ENCODE measurements at places on chromosomes 5 and 9.

GRCh38 chr9:31034311-31034710 is 1350.1 kb upstream of the ACO1 start:
- no peak for DNase-seq

DNA sequence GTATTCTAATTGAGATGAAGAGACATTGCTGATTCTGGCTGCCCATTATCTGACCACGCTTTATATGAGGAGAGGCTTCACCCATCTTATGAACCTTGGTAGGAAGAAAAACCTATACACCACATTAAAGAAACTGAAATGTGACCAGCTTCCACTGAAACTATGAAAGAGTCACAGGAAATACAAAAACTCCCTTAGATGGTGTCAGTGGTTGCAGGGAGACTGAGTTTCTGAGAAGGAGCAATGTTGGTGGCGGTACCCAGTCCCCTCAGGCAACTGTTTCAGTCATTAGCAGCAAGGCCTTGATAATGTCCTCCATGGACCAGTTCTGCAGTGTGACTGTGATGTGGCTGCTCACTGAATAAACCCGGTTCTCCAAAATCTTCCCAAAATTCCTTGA is 110.5 kb upstream of the FTMT start:
- no peak for DNase-seq

DNA sequence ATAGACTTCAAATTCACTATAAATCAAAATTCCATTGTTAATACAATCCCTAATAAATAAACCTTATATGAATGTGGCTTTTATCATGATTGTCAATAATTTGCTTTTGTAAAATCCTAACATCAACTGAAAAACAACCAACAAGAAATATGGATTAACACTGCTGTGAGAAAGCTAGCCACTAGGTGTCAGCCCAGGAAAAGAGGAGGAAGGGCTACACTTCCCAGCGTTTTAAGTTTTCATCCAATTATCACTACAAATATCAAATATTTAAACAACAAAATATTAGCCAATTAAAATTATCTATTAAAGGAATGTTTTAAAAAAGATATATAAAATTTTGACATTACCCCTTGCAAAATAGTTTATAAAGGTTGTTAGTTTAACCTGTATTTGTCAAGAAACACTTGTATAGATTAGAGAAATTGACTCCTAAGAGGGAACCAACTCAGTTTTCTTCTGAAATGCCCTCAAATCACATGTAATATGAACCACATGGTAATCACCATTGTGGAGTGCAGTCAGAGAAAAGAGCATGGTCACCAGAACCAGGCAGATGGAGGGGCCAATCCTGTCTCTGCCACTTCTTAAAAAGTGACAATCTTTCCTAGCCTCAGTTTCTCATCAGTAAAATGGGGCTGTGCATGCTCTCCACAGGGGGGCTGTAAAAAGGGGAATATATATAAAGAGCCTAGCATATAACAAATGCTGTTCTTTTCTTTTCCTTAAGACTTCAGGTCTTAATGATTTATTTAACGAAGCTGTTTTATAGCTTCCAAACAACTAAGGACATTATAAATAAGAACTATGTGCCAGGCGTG is 188.2 kb downstream of the CRB2 start:
- peak; percentile 37 for DNase-seq

DNA sequence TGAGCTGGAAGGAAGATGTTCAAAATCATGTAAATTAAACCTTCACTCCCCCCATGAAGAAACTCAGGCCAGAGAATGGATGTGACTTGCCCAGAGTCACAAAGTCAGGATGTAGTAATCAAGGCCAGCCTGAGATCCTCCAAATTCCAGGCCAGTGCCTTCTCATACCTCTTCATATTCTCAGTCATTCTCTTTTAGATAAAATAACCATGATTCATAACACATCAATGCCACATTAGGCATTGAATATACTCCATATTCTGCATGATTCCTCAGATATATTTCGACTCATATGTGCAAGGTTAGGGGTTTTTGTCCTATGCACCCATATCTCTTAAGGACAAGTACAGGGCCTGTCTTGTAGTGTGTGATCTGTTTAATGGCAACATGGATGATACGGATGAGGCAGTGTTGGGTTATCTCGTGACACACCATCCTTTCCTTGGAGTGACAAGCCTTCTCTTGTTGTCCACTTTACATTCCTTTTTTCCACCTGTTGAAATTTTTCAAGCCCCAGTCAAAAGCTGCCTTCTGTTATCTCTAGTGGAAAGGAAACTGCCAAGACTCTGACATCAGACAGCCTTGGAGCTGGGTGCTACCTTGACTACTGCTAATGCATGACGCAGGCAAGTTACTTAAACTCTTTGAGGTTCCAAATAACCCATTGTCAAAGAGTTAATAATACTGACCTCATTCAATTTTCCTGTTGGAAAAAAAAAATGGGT is 227.5 kb upstream of the NR4A3 start:
- no peak for DNase-seq

DNA sequence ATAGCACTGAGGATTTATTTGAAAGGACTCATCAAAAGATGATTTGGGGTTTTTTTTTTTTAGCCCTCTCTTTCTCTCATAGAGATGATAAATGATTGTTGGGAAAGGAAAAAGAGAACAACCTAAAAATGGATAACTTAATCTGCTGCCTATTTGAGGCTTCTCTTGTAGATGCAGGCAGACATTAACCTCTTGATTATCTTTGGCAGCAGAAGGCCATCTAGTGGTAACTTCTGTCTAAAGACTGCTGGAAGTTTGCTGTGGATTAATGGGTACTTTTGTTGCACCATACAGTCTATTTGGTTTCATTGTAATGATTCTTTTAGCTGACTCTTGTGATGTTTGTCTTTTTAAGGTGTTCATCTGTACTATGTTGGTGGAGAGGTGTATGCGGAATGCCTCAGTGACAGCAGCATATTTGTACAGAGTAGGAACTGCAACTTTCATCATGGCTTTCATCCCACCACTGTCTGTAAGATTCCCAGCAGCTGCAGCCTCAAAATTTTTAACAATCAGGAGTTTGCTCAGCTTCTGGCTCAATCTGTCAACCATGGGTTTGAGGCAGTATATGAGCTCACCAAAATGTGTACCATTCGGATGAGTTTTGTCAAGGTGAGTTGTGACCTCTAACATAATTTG is 18.8 kb downstream of the SMIM32 start:
- DNase-seq: peak; percentile 64

GRCh38 chr9:93148721-93149120 is 14.7 kb upstream of the NINJ1 start:
- no peak for DNase-seq

- peak; percentile 29 for DNase-seq
Observed at GRCh38 chr9:120978987-120979386, 52.4 kb upstream of the TRAF1 start.

- no peak for DNase-seq
Observed at GRCh38 chr5:61737301-61737963, 405.4 kb downstream of the ZSWIM6 start.

- DNase-seq: no peak
Observed at GRCh38 chr9:136117916-136118319, 757 bp downstream of the TMEM250 start.

DNA sequence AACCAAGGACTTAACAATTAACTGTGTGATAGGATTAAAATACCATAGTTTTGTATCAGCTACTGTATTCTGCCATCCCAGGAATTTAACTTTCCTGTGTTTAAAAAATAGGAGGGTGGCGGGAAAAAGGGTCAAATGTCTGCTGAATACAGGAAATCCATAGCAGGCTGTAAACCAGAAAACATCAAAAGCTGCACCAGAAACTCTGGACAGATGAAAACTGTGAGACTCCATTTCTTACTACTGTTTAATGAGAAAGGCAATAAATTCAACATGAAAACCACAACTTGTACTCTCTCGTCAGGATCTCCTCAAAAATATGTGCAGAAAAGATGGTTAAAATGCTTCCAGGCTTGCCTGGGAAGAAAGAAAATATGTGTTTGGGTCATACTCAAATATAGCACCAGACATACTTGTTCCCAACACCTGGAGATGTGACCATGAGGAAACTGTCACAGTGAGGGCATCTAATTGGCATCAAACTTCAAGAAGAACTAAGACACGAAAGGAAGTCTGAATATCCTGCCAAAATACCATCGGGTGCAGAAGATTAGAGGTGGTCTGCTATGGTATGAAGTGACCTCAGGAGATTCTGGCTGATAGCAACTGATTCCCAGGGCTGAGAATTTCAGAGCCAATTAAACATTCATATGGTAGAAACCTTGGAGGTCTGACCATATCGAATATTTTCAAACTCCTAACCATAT is 164.7 kb upstream of the TARS1 start:
- no peak for DNase-seq

Data from T47D (cell line).